ENCODE measurements at places on chromosomes 1 and 21. TPM values are rescaled to one million over a fixed set of nuclear protein-coding genes. Genes with fewer than 3 reads are reported as not detected.

- no peak for ATAC-seq
Measured at GRCh38 chr1:209380420-209380819, 203.1 kb upstream of the CAMK1G start.

GRCh38 chr21:45290948-45291612, 3.4 kb upstream of the POFUT2 start:
- no peak for ATAC-seq

- ATAC-seq, result peak; percentile 40
Measured at GRCh38 chr1:121546830-121547591, 362.2 kb downstream of the SRGAP2C start.

DNA sequence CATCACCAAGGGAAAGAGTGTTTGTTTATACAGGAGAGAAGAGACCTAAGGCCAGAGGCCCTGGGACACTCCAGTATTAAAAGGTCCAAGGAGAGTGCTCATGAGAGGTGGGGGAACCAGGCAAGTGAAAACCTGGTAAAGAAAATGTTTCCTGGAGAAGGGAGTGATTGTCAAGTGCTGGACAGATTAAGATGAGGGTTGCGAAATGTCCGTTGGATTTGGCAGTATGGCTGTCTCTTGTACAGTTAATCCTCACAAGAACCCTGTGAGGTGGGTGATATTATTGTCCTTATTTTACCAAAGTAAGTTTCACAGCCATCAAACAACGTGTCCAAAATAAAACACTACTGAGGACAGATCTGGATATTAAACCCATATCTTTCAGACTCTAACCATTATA, 44.2 kb downstream of the RPAP2 start:
- ATAC-seq, result no peak

DNA sequence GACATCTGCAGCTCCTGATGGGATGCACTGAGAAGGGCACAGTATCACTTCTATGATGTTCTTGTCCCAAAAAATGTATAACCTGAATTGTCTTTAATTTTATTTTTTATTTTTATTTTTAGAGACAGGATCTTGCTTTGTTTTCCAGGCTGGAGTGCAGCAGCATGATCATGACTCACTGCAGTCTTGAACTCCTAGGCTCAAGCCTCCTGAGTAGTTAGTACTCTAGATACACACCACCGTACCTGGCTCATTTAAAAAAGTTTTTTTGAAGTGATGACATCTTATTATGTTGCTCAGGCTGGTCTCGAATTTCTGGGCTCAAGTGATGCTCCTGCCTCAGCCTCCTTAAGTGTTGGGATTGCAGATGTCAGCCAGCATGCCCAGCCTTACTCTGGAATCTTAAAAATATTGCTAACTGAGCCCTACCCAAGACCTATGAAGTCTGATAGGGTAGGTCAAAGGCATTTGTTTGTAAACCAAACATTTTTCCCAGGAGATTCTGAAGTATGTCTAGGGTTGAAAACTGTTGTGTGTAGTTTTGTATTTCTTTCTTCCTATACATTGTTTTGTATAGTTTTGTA, 68.9 kb downstream of the ATF6 start:
- no peak for ATAC-seq

GRCh38 chr1:231584117-231584516, 42.5 kb upstream of the DISC1 start:
- peak; percentile 39 for ATAC-seq

DNA sequence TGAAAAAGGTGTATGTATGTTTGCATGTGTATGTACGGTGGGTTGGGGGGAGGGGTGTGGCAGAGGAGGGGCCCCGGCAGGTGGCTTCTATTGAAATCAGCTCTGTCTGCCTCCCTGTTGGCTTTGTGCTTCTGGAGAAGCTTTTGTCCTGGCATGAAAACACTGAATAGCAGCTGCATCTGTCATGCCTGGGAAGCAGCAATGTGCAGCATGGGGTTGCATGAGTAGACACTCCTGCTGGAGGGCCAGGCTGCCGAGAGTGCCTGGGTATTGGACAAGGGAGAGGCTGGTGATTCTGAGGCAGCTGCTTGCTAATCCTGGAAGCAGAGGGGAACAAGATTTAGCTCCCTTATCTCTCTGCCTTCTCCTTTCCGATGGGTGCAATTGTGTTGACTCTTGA, 20.5 kb downstream of the MAPKAPK2 start:
- ATAC-seq, result no peak

- ATAC-seq, result no peak
Measured at GRCh38 chr1:160746836-160747500, 7.9 kb downstream of the SLAMF7 start.

DNA sequence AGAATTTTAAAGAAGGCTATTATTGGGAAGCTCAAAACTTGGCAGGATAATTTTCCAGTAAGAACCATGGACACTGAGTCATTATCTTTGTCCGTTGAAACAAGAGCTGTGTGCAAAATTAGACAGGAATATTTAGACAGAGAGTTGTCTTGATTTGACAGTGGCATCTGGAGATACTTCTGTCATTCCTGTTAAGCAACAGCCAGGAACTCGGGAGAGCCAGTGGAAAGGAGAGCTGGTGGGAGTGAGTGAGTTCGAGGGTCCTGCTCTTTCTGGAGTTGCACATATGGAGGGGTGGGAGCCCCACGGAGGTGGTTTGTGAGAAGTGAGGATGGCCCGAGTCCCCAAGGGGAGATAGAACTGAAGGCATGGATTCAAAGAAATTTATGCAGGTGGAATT, 3.1 kb downstream of the COQ8A start:
- no peak for ATAC-seq

DNA sequence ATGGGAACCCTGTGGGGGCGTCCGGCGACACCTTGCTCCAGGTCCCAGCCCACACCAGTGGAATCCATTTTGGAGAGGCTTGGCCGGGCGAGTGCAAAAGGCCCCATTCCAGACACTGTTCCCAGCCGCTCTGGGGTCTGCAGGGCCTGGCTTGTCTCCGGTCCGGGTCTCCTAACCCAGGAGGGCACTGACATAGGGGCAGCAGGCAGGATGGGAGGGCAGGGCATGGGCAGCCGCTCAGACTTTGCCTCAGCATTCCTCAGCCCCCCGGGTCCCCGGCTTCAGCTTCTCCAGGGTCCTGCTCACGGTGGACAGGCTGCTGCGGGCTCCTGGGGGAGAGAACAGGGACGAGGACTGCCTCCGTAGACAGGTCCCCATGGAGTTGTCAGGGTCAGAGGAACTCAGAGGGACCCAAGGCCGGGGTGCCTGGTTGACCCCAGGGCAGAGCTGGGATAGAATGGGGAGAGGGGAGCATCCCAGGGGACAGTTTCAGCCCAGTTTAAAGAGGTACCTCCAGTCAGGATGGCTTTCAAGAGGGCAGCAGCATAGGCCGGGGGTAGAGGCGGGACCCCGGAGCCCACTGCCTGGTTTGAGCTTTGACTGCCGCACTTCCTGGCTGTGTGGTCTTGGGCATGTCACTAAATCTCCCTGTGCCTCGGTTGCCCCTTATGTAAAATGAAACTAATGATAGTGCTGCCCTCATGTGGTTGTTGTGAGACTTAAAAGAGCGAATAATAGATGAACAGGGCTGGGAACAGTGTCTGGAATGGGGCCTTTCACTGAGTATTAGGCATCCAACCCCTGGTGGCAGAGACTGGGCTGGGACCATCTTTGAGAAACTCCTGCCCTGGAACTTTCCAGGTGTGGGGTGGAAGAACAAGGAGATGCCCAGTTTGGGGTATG, 3.7 kb downstream of the KNCN start:
- ATAC-seq, result peak; percentile 60

- ATAC-seq, result peak; percentile 42
Measured at GRCh38 chr1:21736876-21737275, 46.1 kb downstream of the USP48 start.

GRCh38 chr1:45535988-45536766, 14.4 kb upstream of the AKR1A1 start:
- peak; percentile 97 for ATAC-seq

GRCh38 chr21:41726630-41726969, 40.3 kb downstream of the RIPK4 start:
- no peak for ATAC-seq

DNA sequence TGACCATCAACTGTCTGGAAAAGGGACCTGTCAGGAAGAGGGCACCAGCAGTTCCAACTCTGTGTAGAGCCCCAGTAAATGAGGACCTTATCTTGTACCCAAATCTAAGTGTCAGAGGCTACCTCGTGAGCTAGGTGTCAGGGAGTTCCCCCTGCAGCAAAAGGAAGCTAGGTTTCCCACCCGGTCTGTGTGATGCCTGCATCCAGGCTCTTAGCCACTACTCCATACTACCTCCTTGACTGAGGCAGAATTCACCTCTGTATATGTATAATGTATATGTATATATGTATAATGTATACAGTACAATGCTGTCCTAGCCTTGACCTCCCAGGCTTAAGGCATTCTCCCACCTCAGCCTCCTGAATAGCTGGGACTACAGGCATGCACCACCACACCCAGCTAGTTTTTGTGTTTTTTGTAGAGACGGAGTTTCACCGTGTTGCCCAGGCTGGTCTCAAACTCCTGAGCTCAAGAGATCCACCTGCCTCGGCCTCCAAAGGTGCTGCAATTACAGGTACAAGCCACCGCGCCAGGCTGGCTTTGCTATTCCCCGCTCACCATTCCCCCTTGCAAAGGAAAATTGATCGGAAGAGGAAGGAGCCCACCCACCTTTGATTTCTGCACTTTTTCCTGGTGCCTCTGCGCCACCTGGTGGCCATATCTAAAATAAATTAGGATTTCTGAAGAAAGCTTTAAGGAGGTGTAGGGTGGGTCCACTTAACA, 15.7 kb upstream of the LUZP1 start:
- peak; percentile 23 for ATAC-seq

GRCh38 chr1:182330303-182330702, 61.3 kb downstream of the GLUL start:
- no peak for ATAC-seq

DNA sequence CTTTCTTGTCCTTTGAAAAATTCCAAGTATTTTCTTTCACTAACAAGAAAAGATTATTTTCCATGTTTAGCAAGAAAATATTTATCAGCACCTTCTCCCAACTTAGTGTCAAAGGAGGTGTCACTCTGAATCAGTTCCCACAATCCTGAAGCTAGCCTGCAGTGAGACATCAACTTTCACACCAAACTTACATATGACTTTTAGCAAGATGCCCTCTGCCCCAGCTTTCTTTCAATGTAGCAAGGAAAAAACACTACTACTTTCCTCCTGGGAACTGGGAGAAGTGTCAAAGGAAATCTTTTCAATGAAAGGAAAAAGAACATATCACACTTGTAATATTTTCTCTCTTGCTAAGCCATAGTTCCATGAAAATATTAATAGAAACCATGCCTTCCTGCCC, 50.9 kb upstream of the PALMD start:
- ATAC-seq, result no peak

- ATAC-seq, result no peak
Measured at GRCh38 chr1:13465515-13465914, 48.3 kb downstream of the LRRC38 start.

DNA sequence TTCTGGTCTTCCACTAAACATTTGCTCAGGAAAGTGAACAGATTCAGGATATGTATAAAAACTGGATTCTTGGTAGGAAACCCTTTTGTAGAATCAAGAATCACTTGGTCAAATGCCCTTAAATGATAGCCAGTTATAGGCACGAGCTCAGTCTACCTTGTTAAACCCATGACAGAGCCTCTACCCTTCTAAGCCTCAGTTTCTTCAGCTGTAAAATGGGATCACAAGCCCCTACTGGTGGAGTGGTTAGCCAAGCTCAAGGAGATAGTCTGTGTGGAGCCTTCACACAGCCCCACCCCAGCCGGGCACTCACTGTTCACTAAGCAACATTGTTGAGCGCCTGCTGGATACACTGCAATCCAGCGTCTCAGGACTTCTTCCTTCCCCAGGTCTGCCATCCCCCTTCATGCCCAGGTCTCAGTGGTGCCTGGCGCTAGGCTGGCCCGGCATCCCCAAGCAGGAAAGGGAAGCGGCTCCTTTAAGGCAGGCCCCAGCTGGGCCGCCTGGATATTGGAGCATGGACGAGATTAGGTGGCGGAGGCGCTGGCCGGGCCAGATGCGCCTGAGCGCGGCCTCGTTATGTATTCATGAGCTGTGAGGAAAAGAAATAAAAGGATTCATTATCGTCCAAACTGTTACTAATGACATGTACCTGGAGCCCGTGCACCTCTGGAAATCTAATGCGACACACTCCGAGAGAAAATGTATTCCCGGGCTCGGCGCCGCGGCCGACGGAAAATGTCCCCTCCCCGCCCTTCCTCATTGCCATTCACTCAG, 75.6 kb downstream of the TAS1R2 start:
- ATAC-seq, result no peak

DNA sequence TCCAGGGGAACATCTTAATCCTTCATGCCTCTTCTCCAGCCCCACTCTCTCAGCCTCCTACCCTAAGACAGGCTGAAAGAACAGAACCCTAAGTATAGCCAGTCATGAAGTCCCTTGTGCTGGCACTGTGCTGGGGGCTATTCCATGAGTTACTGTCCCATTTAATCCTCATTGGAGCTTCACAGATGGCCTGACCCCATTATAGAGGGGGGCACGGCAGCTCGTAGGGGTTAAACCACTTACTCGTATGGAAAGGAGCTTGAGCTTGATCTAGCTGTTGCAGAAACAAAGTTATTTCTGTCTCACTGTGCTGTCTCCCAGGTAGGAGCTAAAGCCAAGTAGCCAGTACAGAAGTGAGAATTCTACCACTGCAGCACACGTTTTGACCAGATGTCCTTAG, 203.2 kb upstream of the COA6 start:
- no peak for ATAC-seq

DNA sequence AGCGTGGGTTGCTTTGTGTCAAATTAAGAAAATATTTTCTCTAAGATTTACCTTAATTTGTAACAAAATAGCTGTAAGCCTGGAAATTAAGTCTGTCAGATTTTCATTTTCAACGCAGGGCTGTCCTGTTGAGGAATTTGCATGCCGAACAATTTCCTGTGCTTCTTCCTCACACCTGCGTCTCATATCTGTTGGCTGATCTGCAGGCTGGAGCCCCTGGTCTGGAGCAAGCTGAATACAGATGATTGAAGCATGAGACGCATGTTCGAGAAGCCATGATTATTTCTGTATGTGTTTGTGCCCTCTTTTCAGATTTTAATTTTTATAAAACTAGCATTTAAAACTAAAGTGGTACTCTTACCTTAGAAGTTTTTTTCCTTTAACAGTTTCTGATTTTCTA, 9.8 kb downstream of the MIXL1 start:
- ATAC-seq, result no peak

DNA sequence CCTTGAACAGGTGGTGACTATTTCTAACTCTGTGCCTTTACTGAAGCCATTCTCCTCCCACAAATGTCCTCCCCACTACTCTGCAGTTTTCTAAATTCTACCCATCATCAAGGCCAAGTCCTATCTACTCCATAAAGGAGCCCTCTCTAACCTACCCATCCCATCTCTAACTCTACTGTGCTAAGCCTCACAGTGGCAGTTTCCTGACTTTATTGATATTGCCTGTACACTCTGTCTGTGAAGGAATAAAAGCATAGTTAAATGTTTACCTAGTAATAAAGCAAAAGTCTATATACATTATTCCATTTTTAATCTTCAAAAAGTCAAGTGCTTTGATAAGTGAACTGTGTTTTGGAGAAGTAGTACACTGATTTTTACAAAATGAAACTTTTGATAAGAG, 178.4 kb upstream of the HMCN1 start:
- no peak for ATAC-seq

Gene GREM2
- 7.5 TPM for total RNA-seq

Gene AHCYL1
- 80.8 TPM for total RNA-seq

Gene MAGI3
- total RNA-seq, result 7.6 TPM

Gene TMEM125
- not detected for total RNA-seq

Gene APCS
- total RNA-seq, result not detected
